ENCODE measurements at places on chromosomes 2 and 18. TPM values are rescaled to one million over a fixed set of nuclear protein-coding genes. Genes with fewer than 3 reads are reported as not detected.

HOXD10 gene
- not detected for total RNA-seq

NR4A2 gene
- 22.1 TPM for total RNA-seq

- DNase-seq, result no peak
- no peaks in the 10 kb centered on the region for H3K27me3 ChIP-seq
- no peaks in the 10 kb centered on the region for H3K36me3 ChIP-seq
- no peak overlapping the region for H3K4me3 ChIP-seq
- no peak overlapping the region for H3K27ac ChIP-seq
- no peaks in the 10 kb centered on the region for H3K4me1 ChIP-seq
Measured at GRCh38 chr2:223199531-223200515, 147.8 kb downstream of the KCNE4 start.

DNA sequence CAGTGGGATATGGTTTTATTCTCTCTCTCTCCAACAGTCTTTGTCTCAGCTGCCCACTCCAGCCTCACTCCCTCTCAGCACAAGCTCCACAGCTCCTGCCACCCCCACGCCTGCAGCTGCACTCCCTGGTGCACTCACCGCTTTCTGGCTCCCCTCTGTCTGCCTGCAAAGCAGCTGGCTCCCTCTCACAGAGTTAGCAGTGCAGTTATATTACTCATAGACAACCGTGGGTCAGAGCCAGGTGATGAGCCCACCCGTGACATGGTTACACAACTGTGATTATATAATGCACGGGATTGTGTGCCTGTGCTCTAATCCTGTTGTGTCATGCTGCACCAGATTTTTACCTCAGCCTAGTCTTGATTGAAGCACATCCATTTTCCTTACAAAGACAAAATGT lies 276.9 kb upstream of the CHAC2 start:
- no peaks in the 10 kb centered on the region for H3K36me3 ChIP-seq
- H3K27me3 ChIP-seq, result no peaks in the 10 kb centered on the region
- no peaks in the 10 kb centered on the region for H3K4me1 ChIP-seq
- H3K27ac ChIP-seq, result no peak overlapping the region
- no peak overlapping the region for H3K4me3 ChIP-seq

DNA sequence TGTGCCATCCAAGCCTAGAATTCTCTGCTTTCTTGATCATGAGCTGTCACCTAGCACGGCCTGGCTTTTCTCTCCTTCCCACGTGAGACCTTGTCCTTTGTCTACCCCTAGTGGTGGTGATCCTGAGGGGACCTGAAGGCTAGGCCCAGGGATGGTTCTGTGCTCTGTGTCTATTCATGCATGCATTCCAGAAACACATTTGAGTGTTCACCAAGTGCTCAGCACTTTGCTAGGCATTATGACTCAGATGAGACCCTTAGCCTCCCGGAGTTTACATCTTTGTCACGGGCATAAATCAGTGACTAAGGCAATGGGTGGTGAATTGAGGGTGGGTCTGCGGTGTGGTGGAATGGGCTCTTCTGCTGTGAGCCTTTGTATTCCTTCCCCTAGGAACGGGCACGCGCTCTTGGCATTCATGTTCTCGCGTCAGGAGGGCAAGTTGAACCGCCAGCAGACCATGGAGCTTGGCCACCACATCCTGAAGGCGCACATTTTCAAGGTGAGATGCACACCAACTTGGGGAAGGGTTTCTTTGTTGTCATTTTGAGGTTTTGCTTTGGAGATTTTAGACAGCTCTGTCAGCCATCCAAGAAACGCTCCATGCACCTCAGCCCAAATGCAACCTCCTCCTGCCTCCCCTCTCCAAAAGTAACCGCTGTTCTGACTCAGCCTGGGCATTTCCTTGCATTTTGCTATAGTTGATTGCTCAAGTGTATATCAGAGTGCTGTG lies 100.9 kb downstream of the WDSUB1 start:
- no peak overlapping the region for H3K27ac ChIP-seq
- no peak overlapping the region for H3K4me3 ChIP-seq

- H3K27me3 ChIP-seq, result peaks cover 13% of the 10 kb centered on the region
- H3K27ac ChIP-seq, result no peak overlapping the region
- no peaks in the 10 kb centered on the region for H3K4me1 ChIP-seq
- DNase-seq, result no peak
Measured at GRCh38 chr2:236607471-236608187, 38.0 kb downstream of the ACKR3 start.

DNA sequence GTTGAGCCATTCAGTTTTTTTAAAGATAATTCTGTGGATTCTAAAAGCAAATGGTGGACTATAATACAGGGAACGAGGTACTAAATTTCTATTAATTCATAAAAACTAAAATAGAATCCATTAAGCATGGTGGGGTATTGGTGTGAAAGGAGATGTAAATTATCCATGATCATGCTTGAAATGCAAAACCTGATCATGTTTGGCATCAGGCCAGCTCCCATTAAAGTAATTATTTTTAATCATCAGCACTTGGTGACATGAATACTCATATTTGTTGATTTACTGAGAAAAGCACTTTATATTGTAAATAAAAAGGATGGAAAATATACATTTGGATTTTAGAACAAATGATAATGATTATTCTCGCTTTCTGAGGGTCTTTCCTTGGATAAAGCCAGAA lies 232.3 kb upstream of the MEIS1 start:
- H3K36me3 ChIP-seq, result no peaks in the 10 kb centered on the region
- H3K27ac ChIP-seq, result no peak overlapping the region
- H3K4me1 ChIP-seq, result no peaks in the 10 kb centered on the region
- H3K4me3 ChIP-seq, result no peak overlapping the region
- DNase-seq, result no peak

DNA sequence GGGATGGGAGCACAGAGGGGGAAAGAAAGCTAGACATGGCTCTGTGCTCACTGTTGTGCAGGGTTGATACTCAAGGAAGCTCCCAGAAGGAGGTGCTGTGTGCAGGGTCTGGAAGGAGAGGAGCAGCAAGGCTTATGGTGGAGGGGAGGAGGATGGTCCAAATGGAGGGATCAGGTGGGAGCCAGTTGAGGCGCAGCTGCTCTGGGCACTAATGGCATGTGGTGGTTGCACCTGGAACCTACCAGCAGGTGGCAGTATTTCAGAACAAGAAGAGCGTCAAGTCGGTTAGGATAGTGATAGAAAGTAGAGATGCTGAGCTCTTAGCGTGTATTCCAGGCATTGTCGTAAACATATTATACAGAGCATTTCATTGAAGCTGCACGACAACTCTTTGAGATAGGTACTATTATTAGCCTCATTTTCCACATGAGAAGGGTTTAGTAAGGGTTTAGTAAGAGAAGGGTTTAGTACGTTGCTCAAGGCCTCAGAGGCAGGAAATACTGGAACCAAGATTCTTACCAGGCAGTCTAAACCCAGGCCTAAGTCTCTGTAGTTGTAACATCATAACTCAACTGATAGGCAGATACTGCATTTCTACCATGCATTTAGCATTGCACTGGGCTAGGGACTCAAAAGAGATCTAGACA lies 223.7 kb downstream of the CYP26B1 start:
- no peaks in the 10 kb centered on the region for H3K36me3 ChIP-seq
- H3K27me3 ChIP-seq, result no peaks in the 10 kb centered on the region
- no peaks in the 10 kb centered on the region for H3K4me1 ChIP-seq
- H3K4me3 ChIP-seq, result no peak overlapping the region
- no peak overlapping the region for H3K27ac ChIP-seq

GRCh38 chr2:181946444-181947127 lies 39.1 kb upstream of the PPP1R1C start:
- peaks cover 6% of the 10 kb centered on the region for H3K4me1 ChIP-seq
- H3K36me3 ChIP-seq, result no peaks in the 10 kb centered on the region
- H3K27ac ChIP-seq, result no peak overlapping the region
- H3K4me3 ChIP-seq, result no peak overlapping the region

DNA sequence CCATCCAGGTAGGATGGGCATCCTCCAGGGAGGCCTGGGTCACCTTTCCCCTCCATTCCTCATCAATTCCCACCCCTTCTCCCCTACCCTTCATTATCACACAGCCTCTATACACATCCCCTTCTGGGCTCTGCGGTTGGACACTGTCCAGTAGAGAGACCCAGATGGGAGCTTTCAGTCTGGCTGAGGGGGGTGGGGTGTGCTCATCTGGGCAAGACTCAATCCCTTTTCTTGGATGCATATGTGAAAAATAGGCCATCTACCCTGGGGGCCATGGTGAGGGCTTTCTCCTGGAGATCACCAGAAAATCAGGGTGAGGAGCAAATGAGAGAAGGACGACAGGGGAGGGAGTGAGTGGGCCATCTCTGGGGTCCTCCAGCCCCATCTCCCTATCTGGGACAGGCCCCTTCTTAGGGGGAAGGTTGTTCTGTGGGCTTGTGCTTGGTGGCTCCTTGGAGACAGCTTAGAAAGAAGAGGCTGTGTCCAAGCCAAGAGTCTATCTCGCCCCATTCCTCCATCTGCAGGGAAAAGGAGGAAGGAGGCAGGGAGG lies 160.1 kb downstream of the DYSF start:
- no peak overlapping the region for H3K4me3 ChIP-seq
- no peaks in the 10 kb centered on the region for H3K27me3 ChIP-seq
- no peak for DNase-seq
- H3K4me1 ChIP-seq, result no peaks in the 10 kb centered on the region
- H3K36me3 ChIP-seq, result no peaks in the 10 kb centered on the region

All from activated T-helper 2 cell treated with anti-CD3 and anti-CD28 coated beads, Interferon-gamma antibody, Interleukin-2, Interleukin-4, amounts not matched to agents 10 μg/mL and 5 μg/mL and 100 μg/mL, durations not matched to agents 14 hours and 24 hours and 36 hours (primary cell).